ENCODE measurements at places on chromosomes 1 and 21. TPM values are rescaled to one million over a fixed set of nuclear protein-coding genes. Genes with fewer than 3 reads are reported as not detected.

DNA sequence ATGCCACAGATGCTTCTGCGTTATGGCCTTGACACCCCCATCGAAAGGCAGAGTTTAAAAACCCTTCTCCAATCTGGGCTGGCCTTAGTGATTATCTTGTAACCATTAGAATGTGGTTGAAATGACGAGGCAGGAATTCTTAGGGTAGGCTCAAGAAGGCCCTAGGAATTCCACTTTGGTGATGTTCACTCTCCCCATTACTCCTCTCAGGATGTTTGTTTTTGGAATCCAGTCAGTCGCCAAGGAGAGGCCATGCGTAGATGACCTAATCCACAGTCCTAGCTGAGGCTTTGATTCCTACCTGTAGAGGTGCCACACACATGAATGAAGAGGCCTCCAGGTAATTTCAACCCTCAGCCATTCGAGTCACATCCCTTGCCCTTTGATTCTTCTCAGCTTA lies 318.2 kb downstream of the NEGR1 start:
- no peak for DNase-seq
- no peaks in the 10 kb centered on the region for H3K27me3 ChIP-seq
- H3K4me3 ChIP-seq, result no peak overlapping the region
- H3K4me1 ChIP-seq, result no peaks in the 10 kb centered on the region

- no peaks in the 10 kb centered on the region for H3K36me3 ChIP-seq
- H3K27ac ChIP-seq, result no peak overlapping the region
- no peaks in the 10 kb centered on the region for H3K4me1 ChIP-seq
- no peaks in the 10 kb centered on the region for H3K27me3 ChIP-seq
Measured at GRCh38 chr1:169078163-169078883, 28.2 kb upstream of the ATP1B1 start.

Gene RAB7B
- total RNA-seq, result not detected

DNA sequence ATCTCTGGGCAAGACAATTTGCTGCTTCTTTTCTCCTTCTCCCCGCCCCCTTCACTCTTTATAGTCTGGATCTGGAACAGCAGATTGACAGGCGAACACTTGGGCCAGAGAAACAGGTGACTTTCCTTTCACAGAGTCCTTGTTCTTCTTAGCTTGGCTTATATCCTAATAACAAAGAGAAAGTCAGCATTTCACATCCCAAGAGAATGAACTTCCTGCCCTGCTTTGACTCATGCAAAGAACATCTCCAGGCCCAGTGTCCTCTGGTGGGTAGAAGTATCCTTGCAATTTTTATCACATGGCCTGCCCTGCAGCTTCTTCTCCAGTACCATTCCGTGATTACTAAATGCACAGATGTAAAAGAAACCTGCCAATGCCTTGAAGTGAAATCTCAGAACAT lies 764.4 kb downstream of the ADGRL2 start:
- H3K27ac ChIP-seq, result no peak overlapping the region
- H3K27me3 ChIP-seq, result no peaks in the 10 kb centered on the region
- no peak overlapping the region for H3K4me3 ChIP-seq

- no peaks in the 10 kb centered on the region for H3K4me1 ChIP-seq
- no peaks in the 10 kb centered on the region for H3K36me3 ChIP-seq
- DNase-seq, result no peak
- no peak overlapping the region for H3K27ac ChIP-seq
- no peak overlapping the region for H3K4me3 ChIP-seq
Measured at GRCh38 chr1:248730507-248731335, 24.8 kb downstream of the LYPD8 start.

GRCh38 chr21:44913425-44914175 lies 7.1 kb downstream of the ITGB2 start:
- peak overlapping the region; percentile 87 for H3K27ac ChIP-seq
- DNase-seq, result no peak
- no peaks in the 10 kb centered on the region for H3K27me3 ChIP-seq
- peaks cover 47% of the 10 kb centered on the region for H3K36me3 ChIP-seq
- peak overlapping the region; percentile 99 for H3K4me3 ChIP-seq
- H3K4me1 ChIP-seq, result peaks cover 88% of the 10 kb centered on the region

Gene HAO2
- not detected for total RNA-seq

DNA sequence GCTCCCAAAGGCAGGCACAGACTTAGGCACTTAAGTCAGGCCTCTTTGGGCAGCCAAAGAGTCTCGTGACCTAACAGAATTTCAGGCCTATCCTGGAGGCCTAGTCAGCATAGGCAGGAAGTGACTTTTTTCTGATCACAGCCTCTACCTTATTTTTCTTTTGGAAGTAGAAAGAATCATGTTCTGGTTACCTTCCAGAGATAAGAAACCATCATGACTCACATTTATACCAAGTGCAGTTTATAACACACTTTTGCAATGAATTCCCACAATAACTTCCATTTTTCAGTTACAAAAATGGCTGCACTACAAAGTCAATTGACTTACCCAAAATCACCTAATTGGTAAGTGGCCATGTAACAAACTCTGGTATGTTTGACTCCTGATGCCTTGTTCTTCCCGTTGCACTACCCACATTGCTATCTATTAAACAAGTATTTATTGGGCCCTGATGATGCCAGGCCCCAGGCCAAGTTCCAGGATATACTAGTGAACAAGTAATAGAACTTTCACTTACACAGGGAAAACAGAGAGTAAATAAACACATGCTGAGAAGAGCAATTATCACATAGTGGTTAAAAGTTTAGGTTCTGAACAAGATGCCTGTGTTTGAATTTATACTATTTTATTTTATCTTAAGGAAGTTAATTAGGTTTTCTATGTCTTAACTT lies 74.3 kb downstream of the SH3GLB1 start:
- no peaks in the 10 kb centered on the region for H3K36me3 ChIP-seq
- no peak overlapping the region for H3K27ac ChIP-seq
- H3K4me3 ChIP-seq, result no peak overlapping the region
- peaks cover 9% of the 10 kb centered on the region for H3K4me1 ChIP-seq

Gene HHAT
- total RNA-seq, result 1.3 TPM

GRCh38 chr1:26877326-26877725 lies 12.8 kb downstream of the GPN2 start:
- H3K27me3 ChIP-seq, result no peaks in the 10 kb centered on the region

Gene DMRTA2
- not detected for total RNA-seq

GRCh38 chr1:30615816-30616590 lies 107.4 kb downstream of the MATN1 start:
- DNase-seq, result no peak
- H3K4me1 ChIP-seq, result peaks cover 2% of the 10 kb centered on the region
- no peak overlapping the region for H3K27ac ChIP-seq
- no peaks in the 10 kb centered on the region for H3K36me3 ChIP-seq
- H3K4me3 ChIP-seq, result no peak overlapping the region

GRCh38 chr21:38477226-38477625 lies 21.1 kb downstream of the ERG start:
- H3K27ac ChIP-seq, result no peak overlapping the region
- H3K36me3 ChIP-seq, result no peaks in the 10 kb centered on the region
- H3K4me1 ChIP-seq, result peaks cover 15% of the 10 kb centered on the region
- peaks cover 58% of the 10 kb centered on the region for H3K27me3 ChIP-seq
- no peak for DNase-seq
- H3K4me3 ChIP-seq, result no peak overlapping the region

GRCh38 chr1:65395887-65396612 lies 24.4 kb upstream of the LEPR start:
- peak overlapping the region; percentile 50 for H3K27ac ChIP-seq
- no peak overlapping the region for H3K4me3 ChIP-seq
- no peak for DNase-seq
- peaks cover 60% of the 10 kb centered on the region for H3K4me1 ChIP-seq
- no peaks in the 10 kb centered on the region for H3K27me3 ChIP-seq

Gene UBE2U
- total RNA-seq, result not detected

Gene TDRD5
- total RNA-seq, result not detected

DNA sequence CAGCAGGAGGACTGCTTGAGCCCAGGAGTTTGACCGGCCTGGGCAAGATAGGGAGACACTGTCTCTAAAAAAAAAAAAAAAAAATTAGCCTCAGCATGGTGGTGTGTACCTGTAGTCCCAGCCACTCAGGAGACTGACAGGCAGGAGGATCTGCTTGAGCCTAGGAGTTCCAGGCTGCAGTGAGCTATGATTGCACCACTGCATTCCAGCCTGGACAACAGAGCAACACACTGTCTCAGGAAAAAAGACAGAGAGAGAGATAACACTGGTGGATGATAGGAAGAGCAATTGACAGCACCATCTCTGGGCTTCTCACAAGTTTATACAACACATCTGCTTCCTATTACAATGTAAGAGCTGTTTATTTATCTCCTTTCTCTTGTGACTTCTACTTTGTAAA lies 2.4 kb upstream of the RNU11 start:
- H3K36me3 ChIP-seq, result peaks cover 4% of the 10 kb centered on the region
- no peak overlapping the region for H3K4me3 ChIP-seq
- peaks cover 44% of the 10 kb centered on the region for H3K4me1 ChIP-seq
- H3K27ac ChIP-seq, result peak overlapping the region; percentile 61
- DNase-seq, result no peak

DNA sequence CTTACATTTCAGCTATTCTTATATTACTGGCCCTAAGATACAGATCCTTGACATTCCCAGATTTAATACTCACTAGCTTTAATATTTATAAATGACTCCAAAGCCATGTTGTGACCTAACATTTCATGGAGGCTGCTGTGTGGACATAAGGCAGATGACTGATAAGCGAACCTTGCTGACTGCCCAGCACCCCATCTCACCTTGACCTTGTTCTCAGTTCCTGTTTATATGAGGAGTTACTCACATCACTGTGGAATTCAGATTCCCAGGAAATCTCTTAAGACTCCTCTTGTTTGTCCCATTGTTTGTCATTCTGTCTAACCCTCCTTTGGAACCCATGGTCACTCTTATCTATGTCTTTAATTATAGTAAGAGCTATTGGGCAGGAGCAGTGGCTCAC lies 21.9 kb downstream of the RAB3B start:
- no peaks in the 10 kb centered on the region for H3K4me1 ChIP-seq
- no peak for DNase-seq
- H3K4me3 ChIP-seq, result no peak overlapping the region
- no peaks in the 10 kb centered on the region for H3K27me3 ChIP-seq
- H3K36me3 ChIP-seq, result no peaks in the 10 kb centered on the region

DNA sequence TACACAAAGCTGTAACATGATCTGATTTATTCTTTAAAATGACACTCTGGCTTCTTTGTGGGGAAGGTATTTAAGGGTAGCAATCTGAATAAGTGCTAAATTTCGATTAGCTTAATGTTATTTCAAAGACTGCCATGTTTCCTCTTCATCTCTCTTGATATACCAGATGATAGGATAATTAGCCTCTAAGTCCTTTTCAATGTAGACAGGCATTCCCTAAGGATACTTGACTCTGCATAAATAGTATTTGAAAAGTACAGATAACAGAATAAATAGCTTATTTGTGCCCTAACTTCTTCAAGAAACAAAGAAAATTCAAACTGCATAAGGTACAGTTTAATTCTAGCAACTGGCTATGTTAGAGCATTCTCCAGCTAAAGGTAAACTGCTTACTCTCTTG lies 46.2 kb downstream of the ARHGAP29 start:
- peaks cover 12% of the 10 kb centered on the region for H3K27me3 ChIP-seq
- DNase-seq, result no peak
- no peak overlapping the region for H3K4me3 ChIP-seq
- H3K4me1 ChIP-seq, result no peaks in the 10 kb centered on the region
- H3K27ac ChIP-seq, result no peak overlapping the region

DNA sequence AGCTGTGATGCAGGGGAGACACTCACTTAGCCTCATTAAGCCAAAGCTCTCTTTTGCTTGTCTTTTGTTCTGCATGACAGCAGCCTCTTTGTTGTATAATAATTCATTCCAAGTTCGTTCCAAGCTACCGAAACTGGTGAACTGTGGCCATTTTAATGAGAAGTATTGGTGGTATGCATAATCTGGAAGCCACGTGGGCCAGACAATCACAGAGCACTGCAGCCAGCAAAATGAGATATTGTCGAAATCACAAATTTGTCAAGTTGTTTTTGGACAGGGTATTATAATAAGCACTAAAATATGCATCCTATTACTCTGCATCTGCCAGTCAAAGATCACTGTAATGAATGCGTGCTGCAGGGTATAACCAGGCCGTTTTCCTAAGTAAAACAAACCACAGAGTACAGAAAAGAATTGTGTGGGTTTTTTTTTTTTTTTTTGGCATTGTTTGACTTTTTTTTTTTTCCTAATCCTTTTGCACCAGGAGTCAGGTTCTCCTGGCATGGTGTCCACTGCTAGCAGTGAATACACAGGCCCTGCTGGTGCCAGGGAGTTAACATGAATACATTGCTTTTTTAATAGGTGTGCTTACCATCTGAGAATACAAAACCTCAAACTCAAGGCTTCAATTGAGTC lies 423.9 kb downstream of the PTBP2 start:
- H3K36me3 ChIP-seq, result peaks cover 1% of the 10 kb centered on the region
- H3K27me3 ChIP-seq, result no peaks in the 10 kb centered on the region
- H3K4me1 ChIP-seq, result no peaks in the 10 kb centered on the region
- no peak overlapping the region for H3K4me3 ChIP-seq
- no peak for DNase-seq
- H3K27ac ChIP-seq, result no peak overlapping the region

- no peaks in the 10 kb centered on the region for H3K36me3 ChIP-seq
- no peak overlapping the region for H3K27ac ChIP-seq
- peaks cover 5% of the 10 kb centered on the region for H3K27me3 ChIP-seq
- H3K4me1 ChIP-seq, result peaks cover 2% of the 10 kb centered on the region
Measured at GRCh38 chr1:19562847-19563246, 77.5 kb upstream of the CAPZB start.

Gene OR2T33
- not detected for total RNA-seq

- H3K27ac ChIP-seq, result no peak overlapping the region
- no peak for DNase-seq
- no peaks in the 10 kb centered on the region for H3K27me3 ChIP-seq
- H3K4me1 ChIP-seq, result no peaks in the 10 kb centered on the region
- H3K36me3 ChIP-seq, result no peaks in the 10 kb centered on the region
- H3K4me3 ChIP-seq, result no peak overlapping the region
Measured at GRCh38 chr1:177984136-177984525, 14.3 kb upstream of the SEC16B start.

DNA sequence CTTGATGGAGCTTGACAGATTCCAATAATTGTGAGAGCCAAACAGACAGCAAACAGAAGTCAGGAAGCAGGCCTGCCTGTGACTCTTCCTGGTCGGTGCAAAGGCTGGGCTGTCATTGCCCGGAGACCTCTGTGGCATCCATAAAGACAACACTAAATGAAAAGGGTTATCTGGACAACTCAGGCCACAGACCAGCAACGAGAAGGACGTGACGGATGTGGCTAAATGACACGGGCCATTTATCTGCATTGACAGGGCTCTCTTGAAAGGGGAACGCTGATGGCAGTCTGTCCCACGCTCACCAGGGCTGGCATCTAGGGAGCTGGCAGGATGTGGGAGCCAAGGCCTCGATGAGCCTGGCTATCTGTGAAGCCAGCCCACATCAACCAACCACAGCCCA lies 35.0 kb downstream of the HMGB4 start:
- H3K4me3 ChIP-seq, result no peak overlapping the region
- H3K36me3 ChIP-seq, result no peaks in the 10 kb centered on the region
- no peak overlapping the region for H3K27ac ChIP-seq
- peaks cover 5% of the 10 kb centered on the region for H3K27me3 ChIP-seq

GRCh38 chr1:208511242-208511860 lies 267.2 kb upstream of the PLXNA2 start:
- H3K27me3 ChIP-seq, result peaks cover 4% of the 10 kb centered on the region
- H3K4me3 ChIP-seq, result no peak overlapping the region
- no peaks in the 10 kb centered on the region for H3K36me3 ChIP-seq
- H3K27ac ChIP-seq, result no peak overlapping the region
- no peaks in the 10 kb centered on the region for H3K4me1 ChIP-seq
- no peak for DNase-seq

Gene TSEN15
- total RNA-seq, result 48.9 TPM

GRCh38 chr1:167792188-167792565 lies 70.4 kb downstream of the MPZL1 start:
- H3K36me3 ChIP-seq, result no peaks in the 10 kb centered on the region
- peaks cover 8% of the 10 kb centered on the region for H3K4me1 ChIP-seq
- no peak overlapping the region for H3K4me3 ChIP-seq
- DNase-seq, result no peak
- H3K27ac ChIP-seq, result no peak overlapping the region
